ENCODE measurements at places on chromosomes 7 and 10.

DNA sequence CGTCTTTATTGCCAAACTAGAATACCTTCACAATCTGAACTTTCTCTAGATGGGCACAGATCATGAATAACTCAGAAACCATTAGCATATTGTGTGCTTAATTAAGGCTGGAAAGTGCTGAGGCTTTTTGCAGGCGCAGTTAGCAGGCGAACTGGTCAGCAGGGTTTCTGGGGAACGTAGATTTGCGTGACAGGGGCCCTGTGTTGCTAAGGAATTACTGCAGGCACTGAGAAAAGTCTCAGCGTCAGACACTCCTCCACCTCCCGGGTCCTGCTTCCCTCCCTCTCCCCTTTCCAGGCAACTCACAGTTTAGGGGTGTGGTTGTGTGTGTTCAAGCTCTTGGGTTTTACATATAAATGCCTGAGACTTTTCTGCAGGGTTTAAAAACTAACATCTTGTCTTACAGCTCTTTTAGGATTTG, 2.2 kb downstream of the MAP3K8 start:
- peak; percentile 71 for DNase-seq

- DNase-seq = peak; percentile 20
Observed at GRCh38 chr10:44853148-44853734, 57.9 kb upstream of the TMEM72 start.

- no peak for DNase-seq
Observed at GRCh38 chr10:133384071-133384470, 5.0 kb downstream of the PAOX start.

- no peak for DNase-seq
Observed at GRCh38 chr7:28135315-28135714, 45.3 kb downstream of the JAZF1 start.

GRCh38 chr10:124708246-124708779, 35.9 kb downstream of the FAM53B start:
- no peak for DNase-seq

Measured in amniotic stem cell (primary cell).